ELF-1 (cell line): ENCODE measurements at places on chromosomes 13 and 19.

- DNase-seq: no peak
Measured at GRCh38 chr19:51822325-51822724, 27.4 kb downstream of the FPR3 start.

- DNase-seq: no peak
Measured at GRCh38 chr13:95437561-95437960, 115.0 kb upstream of the CLDN10 start.

DNA sequence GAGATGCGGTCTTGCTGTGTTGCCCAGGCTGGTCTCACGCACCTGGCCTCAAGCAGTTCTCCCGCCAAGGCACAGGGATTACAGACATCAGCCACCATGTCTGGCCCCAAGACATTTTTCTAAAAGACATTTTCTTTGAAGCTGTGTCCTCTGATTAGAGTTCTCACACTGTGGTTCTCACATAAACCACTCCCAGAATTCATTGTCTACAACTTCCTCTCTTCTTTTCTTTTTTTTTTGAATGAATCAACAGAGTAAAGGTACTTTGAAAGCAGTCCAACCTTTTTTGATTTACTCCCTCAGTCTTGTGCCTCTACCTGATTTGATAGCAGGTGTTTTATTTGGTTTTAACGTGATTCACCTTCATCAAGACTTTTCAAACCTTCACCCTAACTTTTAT lies 14.3 kb upstream of the SHD start:
- no peak for DNase-seq

DNA sequence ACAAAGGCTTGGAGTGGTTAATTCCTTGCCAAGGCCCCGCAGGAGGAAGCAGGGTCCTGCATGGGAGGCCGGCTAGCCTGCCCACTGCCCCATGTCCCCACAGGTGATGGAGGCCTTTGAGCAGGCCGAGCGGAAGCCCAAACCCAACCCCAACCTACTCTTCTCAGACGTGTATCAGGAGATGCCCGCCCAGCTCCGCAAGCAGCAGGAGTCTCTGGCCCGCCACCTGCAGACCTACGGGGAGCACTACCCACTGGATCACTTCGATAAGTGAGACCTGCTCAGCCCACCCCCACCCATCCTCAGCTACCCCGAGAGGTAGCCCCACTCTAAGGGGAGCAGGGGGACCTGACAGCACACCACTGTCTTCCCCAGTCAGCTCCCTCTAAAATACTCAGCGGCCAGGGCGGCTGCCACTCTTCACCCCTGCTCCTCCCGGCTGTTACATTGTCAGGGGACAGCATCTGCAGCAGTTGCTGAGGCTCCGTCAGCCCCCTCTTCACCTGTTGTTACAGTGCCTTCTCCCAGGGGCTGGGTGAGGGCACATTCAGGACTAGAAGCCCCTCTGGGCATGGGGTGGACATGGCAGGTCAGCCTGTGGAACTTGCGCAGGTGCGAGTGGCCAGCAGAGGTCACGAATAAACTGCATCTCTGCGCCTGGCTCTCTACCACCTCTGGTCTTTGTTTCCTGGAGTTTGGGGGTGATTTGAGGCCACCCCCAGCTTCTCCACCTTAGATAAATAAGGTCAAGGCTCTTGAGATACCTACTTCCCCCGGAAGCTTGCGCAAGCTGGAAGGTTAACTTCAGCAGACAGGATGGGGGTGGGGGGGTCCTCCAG lies 2.6 kb downstream of the B3GNT8 start:
- DNase-seq: no peak

- no peak for DNase-seq
Measured at GRCh38 chr13:102907886-102908515, 62.2 kb downstream of the ERCC5 start.

DNA sequence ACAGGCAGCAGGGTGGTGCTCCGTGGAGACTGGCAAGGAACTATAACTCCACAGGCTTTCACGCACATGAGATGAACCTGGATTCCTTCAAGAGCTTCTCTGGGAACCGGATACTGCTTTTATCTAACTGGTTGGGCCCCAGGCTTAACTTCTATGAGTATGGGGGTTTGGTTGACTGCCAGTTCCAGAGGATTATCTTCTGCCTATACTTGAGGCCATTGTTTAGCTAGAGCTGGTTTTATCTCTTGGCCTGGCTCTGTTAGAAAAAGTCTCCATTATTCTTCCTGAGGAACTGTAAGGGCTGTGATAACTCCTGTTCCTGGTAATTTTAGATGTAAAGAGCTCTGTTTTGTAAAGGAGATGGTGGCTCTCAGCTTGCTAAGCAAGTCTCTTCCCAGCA lies 40.9 kb downstream of the ZNF846 start:
- DNase-seq: no peak

DNA sequence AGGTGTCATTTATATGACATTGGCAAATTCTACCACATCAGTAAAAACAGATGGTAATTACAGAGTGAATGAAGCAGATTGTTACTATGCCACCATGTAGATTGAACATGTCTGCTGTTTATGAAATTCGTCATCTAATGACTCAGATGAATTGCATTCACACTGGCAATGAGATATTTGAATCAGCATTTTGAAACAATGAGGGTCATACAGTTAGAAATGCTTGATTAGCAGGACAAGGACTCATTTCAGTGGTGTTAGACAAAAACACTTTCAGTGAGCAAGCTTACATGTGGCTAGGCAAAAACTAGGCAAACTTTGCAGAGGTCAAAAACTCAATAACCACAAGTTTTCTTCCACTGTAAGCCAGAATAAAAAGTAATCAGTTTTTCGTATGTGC lies 1165.0 kb downstream of the SLITRK1 start:
- no peak for DNase-seq
